Suppressor macrophage treated with lipopolysaccharide for 4 hours (primary cell): ENCODE measurements at places on chromosomes 4 and X.
A peak's percentile ranks its signal among the peaks of the same experiment; 100 is the strongest.

- DNase-seq, result peak; percentile 6
Observed at GRCh38 chr4:25235401-25235800, 1.6 kb downstream of the PI4K2B start.

DNA sequence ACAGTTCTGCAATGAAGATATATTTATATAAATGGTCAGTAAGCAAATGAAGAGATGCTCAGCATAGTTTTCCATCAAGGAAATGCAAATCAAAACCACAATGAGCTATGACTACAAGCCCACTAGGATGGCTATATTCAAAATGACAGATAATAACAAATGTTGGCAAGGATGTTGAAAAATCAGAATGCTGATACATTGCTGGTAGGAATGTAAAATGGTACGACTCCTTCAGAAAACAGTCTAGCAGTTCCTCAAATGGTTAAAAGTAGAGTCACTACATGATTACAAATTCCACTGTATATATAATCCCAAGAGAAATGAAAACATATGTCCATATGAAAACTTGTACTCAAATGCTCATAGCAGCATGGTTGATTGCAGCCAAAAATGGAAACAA lies 425.0 kb upstream of the ATOH1 start:
- no peak for DNase-seq

DNA sequence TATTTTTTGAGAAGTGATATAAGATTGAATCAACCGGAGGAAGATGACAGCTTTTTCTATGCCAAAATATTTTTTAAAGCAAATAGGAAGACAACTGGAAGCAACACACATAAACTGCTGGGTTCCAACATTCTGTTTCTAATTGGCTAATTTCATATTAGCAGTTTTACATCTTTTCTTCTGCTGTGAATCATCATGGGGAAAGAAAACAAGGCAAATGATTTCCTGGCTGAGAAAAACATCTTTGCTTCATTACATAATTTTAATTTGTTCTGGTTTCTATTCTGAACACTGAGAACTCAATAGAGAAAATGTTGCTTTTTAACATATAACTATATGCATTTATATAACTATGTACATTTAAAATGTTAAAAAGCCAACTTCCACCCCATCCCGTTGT lies 2518.5 kb downstream of the ARAP2 start:
- DNase-seq, result no peak

- DNase-seq, result no peak
Observed at GRCh38 chrX:110491846-110492620, 133.4 kb downstream of the RTL9 start.

- DNase-seq, result no peak
Observed at GRCh38 chrX:110222497-110223257, 95.2 kb downstream of the AMMECR1 start.
